ENCODE measurements at places on chromosomes 2 and 18.

DNA sequence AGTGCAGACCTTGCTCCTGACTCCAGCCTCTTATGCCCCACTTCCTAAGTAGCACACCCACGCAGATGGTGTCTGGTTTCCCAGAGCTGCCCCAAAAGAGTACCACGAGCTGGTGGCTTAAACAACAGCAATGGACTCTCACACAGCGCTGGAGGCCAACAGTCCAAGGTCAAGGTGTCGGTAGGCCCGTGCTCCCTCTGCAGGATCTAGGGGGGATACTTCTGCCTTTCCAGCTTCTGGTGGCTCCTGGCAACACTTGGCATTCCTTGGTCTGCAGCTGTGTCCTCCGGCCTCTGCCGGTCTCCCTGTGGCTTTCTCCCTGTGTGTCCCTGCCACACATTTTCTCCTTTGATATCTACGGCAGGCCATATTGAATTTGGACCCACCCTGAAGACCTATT, 99.0 kb downstream of the TSHZ1 start:
- DNase-seq: no peak

GRCh38 chr2:212142631-212143030, 396.0 kb downstream of the ERBB4 start:
- DNase-seq: no peak

- peak; percentile 43 for DNase-seq
These were observed 32.0 kb upstream of the GPR55 start for GRCh38 chr2:230956827-230957755.

DNA sequence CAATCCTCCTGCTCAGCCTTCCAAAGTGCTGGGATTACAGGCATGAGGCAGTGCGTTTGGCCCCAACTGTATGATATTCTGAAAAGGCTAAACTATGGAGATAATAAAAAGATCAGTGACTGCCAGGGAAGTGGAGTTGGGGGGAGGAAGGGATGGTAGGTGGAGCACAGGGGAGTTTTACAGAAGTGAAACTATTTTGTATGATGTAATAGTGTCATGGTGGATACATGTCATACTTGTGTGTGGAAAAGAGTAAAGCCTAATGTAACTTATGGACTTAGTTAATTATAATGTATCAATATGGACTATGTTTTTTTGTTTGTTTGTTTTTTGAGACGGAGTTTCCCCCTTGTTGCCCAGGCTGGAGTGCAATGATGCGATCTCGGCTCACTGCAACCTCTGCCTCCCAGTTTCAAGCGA, 2.9 kb upstream of the GGCX start:
- no peak for DNase-seq

- DNase-seq: no peak
These were observed 41.7 kb downstream of the ATOH8 start for GRCh38 chr2:85795331-85796045.

- DNase-seq: no peak
These were observed 30.2 kb downstream of the ADI1 start for GRCh38 chr2:3488855-3489763.

DNA sequence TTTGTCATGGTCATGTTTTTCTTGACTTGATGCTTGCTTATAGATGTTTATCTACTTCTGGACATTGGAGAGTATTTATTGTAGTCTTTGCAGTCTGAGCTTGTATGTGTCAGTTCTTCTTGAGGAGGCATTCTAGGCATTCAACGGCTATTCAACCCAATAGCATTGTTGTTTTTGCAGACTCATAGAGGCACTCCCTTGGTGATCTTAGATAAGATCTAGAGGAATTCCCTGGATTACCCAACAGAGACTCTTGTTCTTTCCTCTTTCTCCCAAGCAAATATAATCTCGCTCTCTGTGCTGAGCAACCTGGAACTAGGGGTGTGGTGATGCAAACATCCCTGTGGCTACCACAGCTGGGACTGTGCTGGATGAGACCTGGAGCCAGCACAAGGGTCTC, 40.4 kb downstream of the SYT4 start:
- DNase-seq: peak; percentile 74

- DNase-seq: no peak
These were observed 2.0 kb downstream of the IL1A start for GRCh38 chr2:112782234-112782799.

DNA sequence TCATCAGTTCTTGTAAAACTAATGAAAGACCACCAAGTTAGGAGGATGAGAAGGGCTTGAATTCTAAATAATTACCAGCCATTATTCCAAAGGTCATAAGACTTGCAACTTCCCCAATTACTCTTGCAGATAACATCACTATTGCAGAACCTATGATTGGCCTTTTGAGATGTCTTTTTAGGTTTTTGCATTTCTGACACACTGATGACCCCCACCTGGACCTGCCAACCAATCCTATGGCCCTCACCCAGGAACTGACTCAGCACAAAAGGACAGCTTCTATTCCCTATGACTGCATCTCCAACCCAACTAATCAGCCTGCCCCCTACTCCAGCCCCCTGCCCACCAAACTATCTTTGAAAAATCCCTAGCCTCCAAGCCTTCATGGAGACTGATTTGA, 111.5 kb upstream of the COPS8 start:
- DNase-seq: no peak

GRCh38 chr2:102028470-102028869, 36.7 kb downstream of the IL1R2 start:
- DNase-seq: no peak

DNA sequence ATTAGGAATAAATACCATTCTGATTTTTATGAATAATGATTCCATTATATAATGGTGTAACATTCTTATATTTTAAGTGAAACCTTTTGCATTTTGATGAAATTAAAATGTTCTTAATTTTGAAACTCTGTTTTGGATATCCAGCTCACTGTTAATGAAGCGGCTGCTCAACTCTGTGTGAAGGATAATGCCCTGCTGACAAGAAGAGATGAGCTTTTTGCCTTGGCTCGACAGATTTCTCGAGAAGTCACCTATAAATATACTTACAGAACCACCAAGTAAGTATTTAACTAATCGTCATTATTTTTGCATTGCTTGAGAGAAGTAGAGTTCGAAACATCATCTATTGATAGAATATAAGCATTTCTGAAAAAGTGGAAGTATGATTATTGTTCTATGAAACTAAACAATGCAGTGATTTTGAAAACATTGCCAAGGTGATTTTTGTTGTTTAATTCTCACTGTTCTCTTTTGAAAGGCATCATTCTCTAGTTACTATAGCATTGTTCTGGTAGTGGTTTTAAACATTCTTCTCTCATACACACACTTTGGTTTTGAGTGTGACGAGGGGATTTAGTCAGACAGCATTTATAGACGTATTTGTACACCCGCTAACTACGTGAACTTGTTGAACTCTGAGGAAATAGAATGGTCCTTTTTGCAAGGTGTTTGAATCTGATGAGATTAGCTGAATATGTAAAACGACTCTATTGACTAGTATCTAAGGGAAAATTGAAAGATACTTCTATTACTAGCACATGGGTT, 21.5 kb downstream of the NAB1 start:
- DNase-seq: no peak

DNA sequence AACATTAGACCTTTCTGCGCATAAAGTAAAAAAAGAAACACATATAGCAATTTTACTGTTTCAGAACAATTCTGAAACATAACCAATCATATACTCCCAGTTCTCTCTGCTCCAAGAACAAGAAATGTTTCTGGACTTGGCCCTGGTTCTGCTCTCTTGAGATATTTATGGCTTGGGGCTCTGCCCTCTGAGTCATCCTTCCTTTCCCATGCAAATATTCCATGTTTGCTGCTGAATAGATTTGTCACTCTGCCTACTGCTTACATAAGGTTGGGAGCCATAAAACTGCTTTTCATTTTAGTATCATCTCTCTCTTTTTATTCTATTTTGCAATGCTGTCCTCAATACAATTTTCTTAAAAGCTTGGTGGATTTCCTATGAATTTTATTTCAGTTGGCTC, 499.6 kb upstream of the ACVR2A start:
- DNase-seq: peak; percentile 20

DNA sequence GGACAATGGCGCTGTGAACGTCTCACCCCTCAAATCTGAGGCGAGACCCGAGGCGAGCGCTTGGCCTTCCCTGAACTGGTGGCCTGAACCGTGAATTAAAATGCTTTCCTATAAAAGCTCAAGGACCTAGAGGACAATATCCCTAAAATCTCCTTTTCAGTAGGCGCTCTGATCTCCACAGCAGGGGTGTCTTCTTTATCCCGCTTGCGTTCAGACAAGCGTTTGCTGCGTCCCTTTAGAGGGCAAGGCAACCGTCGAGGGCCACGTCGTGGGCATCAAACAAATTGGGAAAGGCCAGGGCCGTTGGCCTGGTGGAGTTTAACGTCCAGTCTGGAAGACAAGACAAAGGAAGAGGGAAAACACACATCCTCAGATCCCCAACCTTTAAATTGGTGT, 1.3 kb upstream of the RAX start:
- DNase-seq: no peak

- no peak for DNase-seq
These were observed 91.1 kb downstream of the DTNB start for GRCh38 chr2:25582077-25582830.
